BJ (cell line): ENCODE measurements at places on chromosomes 12 and 14. TPM values are rescaled to one million over a fixed set of nuclear protein-coding genes. Genes with fewer than 3 reads are reported as not detected.

The AKAP3 gene
- polyA plus RNA-seq, result 0.98 and 1.1 TPM in 2 replicates

The RHEBL1 gene
- polyA plus RNA-seq, result 0.82 and 1.3 TPM in 2 replicates

The SOX5 gene
- polyA plus RNA-seq, result 0.13 and 0.16 TPM in 2 replicates

The PTPRR gene
- 0.40 and 0.77 TPM in 2 replicates for polyA plus RNA-seq

The ABCD4 gene
- polyA plus RNA-seq, result 8.4 and 12.4 TPM in 2 replicates

The SYCP3 gene
- polyA plus RNA-seq, result 0.10 TPM in 1 of 2 replicates, not detected in the other

The CREBL2 gene
- polyA plus RNA-seq, result 15.4 and 25.6 TPM in 2 replicates

The CMTM5 gene
- polyA plus RNA-seq, result not detected in 2 replicates

The TAS2R30 gene
- polyA plus RNA-seq, result 0.04 and 0.15 TPM in 2 replicates

The ADCY6 gene
- 27.8 and 37.9 TPM in 2 replicates for polyA plus RNA-seq

The PLXNC1 gene
- 2.2 and 3.4 TPM in 2 replicates for polyA plus RNA-seq

The LALBA gene
- polyA plus RNA-seq, result not detected in 2 replicates

The CCDC196 gene
- not detected in 2 replicates for polyA plus RNA-seq
